ENCODE measurements at places on chromosomes 2 and 18. TPM values are rescaled to one million over a fixed set of nuclear protein-coding genes. Genes with fewer than 3 reads are reported as not detected.

The OR6B2 gene
- not detected for total RNA-seq

The CD226 gene
- total RNA-seq: 3.3 TPM

The SFXN5 gene
- 9.3 TPM for total RNA-seq

The TMEM17 gene
- not detected for total RNA-seq

The FECH gene
- 33.0 TPM for total RNA-seq

GRCh38 chr18:10751653-10752052, 225.8 kb downstream of the NAPG start:
- no peak overlapping the region for H3K27ac ChIP-seq
- H3K36me3 ChIP-seq: no peaks in the 10 kb centered on the region
- no peaks in the 10 kb centered on the region for H3K27me3 ChIP-seq
- no peak overlapping the region for H3K4me3 ChIP-seq

DNA sequence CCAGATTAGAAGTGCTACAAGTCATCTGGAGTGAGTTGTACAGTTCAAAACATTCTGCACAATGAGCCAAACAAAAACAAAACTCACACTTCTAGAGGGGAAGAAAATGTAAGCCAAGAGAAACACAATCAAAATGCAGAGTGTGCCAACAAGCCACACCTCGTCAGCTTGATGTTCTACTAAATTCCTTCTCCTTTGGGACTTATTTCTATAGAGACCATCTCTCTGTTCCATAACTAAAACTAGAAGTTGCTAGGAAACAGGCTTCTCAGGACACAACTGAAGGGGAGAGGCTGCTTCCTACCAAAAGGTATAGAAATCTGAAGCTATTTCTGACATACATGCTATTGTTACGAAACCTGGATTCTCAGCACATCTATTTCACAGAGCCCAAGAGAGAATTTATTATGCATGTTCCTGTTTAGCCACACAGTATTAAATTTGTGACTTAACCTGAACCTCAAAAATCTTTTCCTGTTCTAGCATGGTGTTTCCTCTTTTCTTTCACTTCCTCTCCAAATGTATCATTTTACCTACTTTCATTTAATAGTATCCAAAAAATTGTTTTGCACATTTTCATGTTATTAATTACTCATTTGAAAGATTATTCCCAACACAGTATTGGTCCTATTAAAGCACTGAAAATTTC, 211.4 kb upstream of the CCDC150 start:
- DNase-seq: no peak
- no peaks in the 10 kb centered on the region for H3K36me3 ChIP-seq
- no peaks in the 10 kb centered on the region for H3K27me3 ChIP-seq
- H3K27ac ChIP-seq: no peak overlapping the region

DNA sequence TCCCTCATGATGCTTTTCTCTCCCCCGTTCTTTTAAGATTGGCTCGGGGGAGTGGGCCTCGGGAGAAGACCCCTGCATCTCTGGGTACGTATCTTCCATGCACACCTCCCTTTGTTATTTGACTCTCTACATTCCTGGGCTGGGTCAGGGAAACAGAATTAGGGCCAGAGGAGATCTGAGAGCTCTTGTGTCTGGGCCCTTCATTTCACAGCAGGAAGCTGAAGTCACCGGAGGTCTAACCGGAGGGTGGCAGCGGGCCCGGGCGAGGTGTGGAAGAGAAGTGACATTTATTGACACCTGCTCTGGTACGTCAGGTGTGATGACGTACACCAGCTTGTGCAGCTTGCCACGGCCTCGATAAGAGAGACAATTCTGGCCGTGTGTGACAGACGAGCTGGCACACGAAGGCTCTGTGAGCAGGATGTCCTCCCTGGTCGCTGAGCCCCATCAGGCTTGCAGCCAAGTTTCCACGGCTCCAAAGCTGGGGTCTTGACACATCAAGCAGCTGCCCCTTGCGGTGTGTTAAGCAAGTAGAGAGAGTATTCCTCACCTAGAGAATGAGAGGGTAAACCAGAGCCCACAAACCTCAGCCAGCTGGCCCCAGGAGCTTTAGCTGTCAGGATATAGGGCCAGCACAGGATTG, 30.4 kb downstream of the TOGARAM2 start:
- H3K4me3 ChIP-seq: no peak overlapping the region
- DNase-seq: peak; percentile 73
- H3K27me3 ChIP-seq: no peaks in the 10 kb centered on the region
- H3K27ac ChIP-seq: no peak overlapping the region
- H3K36me3 ChIP-seq: no peaks in the 10 kb centered on the region

DNA sequence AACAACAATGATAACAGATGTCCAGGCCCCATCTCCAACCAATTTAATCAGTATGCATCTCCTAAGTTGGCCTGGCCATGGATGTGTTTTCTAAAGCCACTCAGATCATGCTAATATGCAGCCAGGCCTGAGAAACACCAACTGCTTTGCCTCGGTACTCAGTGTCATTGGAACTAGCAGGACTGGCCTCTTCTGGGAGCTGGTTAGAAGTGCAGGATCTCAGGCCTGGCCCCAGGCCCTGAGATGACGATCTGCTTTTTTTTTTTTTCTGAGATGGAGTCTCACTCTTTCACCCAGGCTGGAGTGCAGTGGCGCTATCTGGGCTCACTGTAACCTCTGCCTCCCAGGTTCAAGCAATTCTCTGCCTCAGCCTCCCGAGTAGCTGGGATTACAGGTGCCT, 69.1 kb downstream of the IRS1 start:
- no peaks in the 10 kb centered on the region for H3K36me3 ChIP-seq
- H3K4me1 ChIP-seq: no peaks in the 10 kb centered on the region
- DNase-seq: no peak
- H3K27me3 ChIP-seq: no peaks in the 10 kb centered on the region
- H3K27ac ChIP-seq: no peak overlapping the region
- H3K4me3 ChIP-seq: no peak overlapping the region

GRCh38 chr2:173401716-173402326, 47.1 kb downstream of the CDCA7 start:
- H3K27me3 ChIP-seq: no peaks in the 10 kb centered on the region
- H3K36me3 ChIP-seq: no peaks in the 10 kb centered on the region
- peaks cover 6% of the 10 kb centered on the region for H3K4me1 ChIP-seq
- no peak overlapping the region for H3K27ac ChIP-seq
- peak overlapping the region; percentile 20 for H3K4me3 ChIP-seq

- DNase-seq: no peak
- no peaks in the 10 kb centered on the region for H3K36me3 ChIP-seq
- no peaks in the 10 kb centered on the region for H3K27me3 ChIP-seq
- H3K4me1 ChIP-seq: no peaks in the 10 kb centered on the region
- no peak overlapping the region for H3K4me3 ChIP-seq
- H3K27ac ChIP-seq: no peak overlapping the region
These were observed 74.5 kb upstream of the NCKAP5 start for GRCh38 chr2:133642791-133643191.

- H3K27ac ChIP-seq: peak overlapping the region; percentile 78
- no peak for DNase-seq
- no peaks in the 10 kb centered on the region for H3K27me3 ChIP-seq
- no peak overlapping the region for H3K4me3 ChIP-seq
- peaks cover 5% of the 10 kb centered on the region for H3K36me3 ChIP-seq
- peaks cover 19% of the 10 kb centered on the region for H3K4me1 ChIP-seq
These were observed 135.1 kb downstream of the GFPT1 start for GRCh38 chr2:69251943-69252342.

DNA sequence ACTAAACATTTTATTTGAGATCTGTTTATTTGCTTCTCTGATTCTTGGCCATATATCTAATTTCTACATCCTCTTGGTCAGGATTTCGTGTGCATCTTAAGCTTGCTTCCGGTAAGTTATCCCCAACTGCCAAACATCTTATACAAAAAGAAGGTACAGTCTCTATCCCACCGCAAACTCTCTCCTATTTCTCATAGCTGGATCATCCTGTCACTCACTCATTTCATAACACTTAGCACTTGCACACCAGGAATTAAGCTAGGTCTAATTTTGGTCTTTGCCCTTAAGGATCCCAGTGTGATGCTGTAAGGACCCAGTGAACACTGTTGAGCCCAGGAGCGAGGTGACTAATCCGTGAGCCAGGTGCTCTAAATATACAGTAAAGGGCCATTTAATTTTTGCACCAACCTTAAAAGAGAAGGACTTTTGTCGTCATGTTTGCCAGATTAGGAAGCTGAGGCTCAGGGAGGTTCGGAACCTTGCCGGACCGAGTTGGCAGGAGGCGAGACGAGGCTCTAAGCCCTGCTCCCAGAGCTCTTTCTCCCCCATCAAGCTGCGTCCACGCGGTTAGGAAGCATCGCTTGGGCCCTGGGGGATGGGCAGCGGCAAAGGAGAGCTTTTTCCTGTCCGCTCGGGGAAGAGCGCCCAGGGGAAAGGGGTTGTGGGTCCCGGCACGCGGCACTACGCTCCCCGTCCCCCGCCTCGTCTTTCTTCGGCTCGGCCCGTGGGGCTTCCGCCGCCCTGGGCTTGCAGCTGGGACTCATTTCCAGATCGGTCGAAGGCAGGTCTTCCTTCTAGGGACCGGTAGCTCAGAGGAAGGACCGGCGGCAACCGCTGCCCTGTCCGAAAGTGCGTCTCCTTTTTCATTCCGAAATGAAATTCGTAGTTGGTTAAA, 4.1 kb upstream of the ITPRIPL1 start:
- H3K4me1 ChIP-seq: no peaks in the 10 kb centered on the region
- H3K36me3 ChIP-seq: no peaks in the 10 kb centered on the region
- no peak overlapping the region for H3K27ac ChIP-seq
- no peak for DNase-seq
- H3K27me3 ChIP-seq: no peaks in the 10 kb centered on the region
- H3K4me3 ChIP-seq: peak overlapping the region; percentile 67

DNA sequence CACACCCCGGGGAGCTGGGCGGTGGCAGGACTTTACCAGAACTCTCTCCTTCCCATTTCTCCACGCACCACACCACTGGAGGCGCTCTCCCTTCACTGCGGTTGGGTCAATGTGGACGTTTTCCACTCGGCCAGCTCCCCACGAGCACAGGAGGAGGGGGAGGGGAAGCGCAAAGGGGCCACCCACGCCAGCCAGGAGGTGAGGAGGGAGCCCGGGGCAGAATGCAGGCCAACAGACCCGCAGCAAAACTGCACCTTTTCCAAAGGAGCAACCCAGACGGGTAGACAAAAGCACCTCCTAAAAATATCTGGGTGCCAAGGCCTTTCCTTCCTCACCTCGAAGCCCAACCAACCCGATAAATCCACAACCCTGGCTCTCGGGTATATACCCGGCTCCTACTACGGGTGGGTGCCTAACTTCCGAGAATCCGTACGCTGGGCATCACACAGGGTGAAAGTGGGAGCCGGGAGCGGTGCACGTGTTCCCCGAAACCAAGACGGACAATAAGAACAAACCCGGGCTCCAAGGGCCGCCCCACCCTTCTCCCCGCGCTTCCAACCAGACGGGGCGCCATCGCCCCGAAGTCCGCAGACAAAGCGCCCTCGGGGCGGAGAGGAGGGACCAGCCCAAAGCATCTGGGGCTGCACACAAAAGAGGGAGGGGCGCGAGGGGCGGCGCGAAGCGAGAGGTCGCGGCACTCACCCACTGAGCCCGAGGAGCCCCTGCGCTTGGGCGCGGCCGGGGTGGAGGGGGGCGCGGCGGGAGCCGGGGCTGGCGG, 1.0 kb downstream of the RTN4 start:
- H3K27ac ChIP-seq: peak overlapping the region; percentile 95
- peaks cover 19% of the 10 kb centered on the region for H3K4me1 ChIP-seq
- peak; percentile 95 for DNase-seq
- no peaks in the 10 kb centered on the region for H3K27me3 ChIP-seq

- H3K4me3 ChIP-seq: no peak overlapping the region
- H3K4me1 ChIP-seq: no peaks in the 10 kb centered on the region
These were observed 152.9 kb downstream of the SPP2 start for GRCh38 chr2:234203135-234203984.

GRCh38 chr18:70337139-70337972, 48.5 kb downstream of the SOCS6 start:
- H3K36me3 ChIP-seq: peaks cover 3% of the 10 kb centered on the region
- H3K4me1 ChIP-seq: no peaks in the 10 kb centered on the region
- no peak overlapping the region for H3K4me3 ChIP-seq
- peak; percentile 67 for DNase-seq
- H3K27me3 ChIP-seq: no peaks in the 10 kb centered on the region
- H3K27ac ChIP-seq: peak overlapping the region; percentile 13

DNA sequence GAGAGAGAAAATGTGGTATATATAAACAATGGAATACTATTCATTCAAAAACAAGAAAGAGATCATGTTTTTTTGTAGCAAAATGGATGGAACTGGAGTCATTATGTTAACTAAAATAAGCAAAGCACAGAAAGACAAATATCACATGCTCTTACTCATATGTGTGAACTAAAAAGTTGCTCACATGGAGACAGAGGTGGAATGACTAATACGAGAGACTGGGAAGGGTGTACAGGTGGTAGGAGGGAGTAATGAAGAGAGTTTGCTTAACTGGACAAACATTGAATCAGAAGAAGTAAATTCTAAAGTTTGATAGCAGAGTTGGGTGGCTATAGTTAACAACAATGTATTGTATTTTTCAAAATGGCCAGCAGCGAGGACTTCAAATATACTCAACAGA, 1080.7 kb upstream of the CHAC2 start:
- no peak overlapping the region for H3K27ac ChIP-seq
- no peaks in the 10 kb centered on the region for H3K36me3 ChIP-seq
- no peak for DNase-seq
- no peak overlapping the region for H3K4me3 ChIP-seq

GRCh38 chr2:105919826-105920225, 175.1 kb downstream of the NCK2 start:
- H3K4me1 ChIP-seq: no peaks in the 10 kb centered on the region
- no peaks in the 10 kb centered on the region for H3K27me3 ChIP-seq
- no peaks in the 10 kb centered on the region for H3K36me3 ChIP-seq
- no peak for DNase-seq

DNA sequence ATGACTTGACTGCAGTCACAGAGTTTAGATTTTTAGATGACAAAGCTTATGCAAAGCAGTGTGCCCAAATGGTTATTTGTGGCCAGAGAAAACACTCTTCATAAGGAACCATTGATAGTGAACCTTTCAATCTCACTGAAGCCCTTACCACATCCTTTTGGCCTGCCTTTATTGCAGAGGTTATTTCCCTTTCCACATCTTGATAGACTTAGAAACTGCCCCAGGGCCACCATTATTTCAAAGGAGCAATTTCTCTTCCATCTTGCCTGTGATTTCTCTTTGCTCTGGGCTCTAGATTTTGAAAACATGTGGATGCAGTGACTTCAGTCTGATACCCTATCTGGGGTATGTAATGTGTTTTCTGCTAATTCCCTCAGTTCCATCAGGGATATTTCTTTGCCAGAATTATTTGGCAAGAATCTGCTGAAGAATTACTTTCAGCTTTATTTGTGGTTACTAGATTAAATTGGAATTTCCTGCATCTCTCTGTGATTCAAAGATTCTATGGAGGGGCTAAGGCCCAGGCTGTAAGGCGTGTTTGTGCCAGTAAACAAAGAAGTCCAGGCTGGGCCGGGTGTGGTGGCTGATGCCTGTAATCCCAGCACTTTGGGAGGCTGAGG, 51.0 kb downstream of the MOGAT1 start:
- peak overlapping the region; percentile 31 for H3K27ac ChIP-seq
- H3K4me1 ChIP-seq: peaks cover 7% of the 10 kb centered on the region
- no peaks in the 10 kb centered on the region for H3K27me3 ChIP-seq
- H3K4me3 ChIP-seq: no peak overlapping the region
- no peaks in the 10 kb centered on the region for H3K36me3 ChIP-seq
- no peak for DNase-seq
